ENCODE measurements at places on chromosomes 1 and 21. TPM values are rescaled to one million over a fixed set of nuclear protein-coding genes. Genes with fewer than 3 reads are reported as not detected.

SLAMF8 gene
- not detected for polyA plus RNA-seq

LCE1A gene
- polyA plus RNA-seq, result not detected

ADAMTS5 gene
- not detected for polyA plus RNA-seq

RRP1B gene
- 24.3 TPM for polyA plus RNA-seq

NBPF6 gene
- polyA plus RNA-seq, result not detected

SV2A gene
- polyA plus RNA-seq, result 0.18 TPM

FCGR1A gene
- 0.43 TPM for polyA plus RNA-seq

TMEM269 gene
- not detected for polyA plus RNA-seq

REN gene
- not detected for polyA plus RNA-seq

OR2L8 gene
- polyA plus RNA-seq, result not detected

TNNT2 gene
- not detected for polyA plus RNA-seq

RAP1GAP gene
- polyA plus RNA-seq, result not detected

AMIGO1 gene
- polyA plus RNA-seq, result 0.88 TPM
